ENCODE measurements at places on chromosomes 2 and 18.
A peak's percentile ranks its signal among the peaks of the same experiment; 100 is the strongest.

GRCh38 chr2:241617431-241618154, 19.4 kb downstream of the THAP4 start:
- DNase-seq: no peak

GRCh38 chr2:148521181-148521580, 123.4 kb upstream of the EPC2 start:
- DNase-seq: no peak

DNA sequence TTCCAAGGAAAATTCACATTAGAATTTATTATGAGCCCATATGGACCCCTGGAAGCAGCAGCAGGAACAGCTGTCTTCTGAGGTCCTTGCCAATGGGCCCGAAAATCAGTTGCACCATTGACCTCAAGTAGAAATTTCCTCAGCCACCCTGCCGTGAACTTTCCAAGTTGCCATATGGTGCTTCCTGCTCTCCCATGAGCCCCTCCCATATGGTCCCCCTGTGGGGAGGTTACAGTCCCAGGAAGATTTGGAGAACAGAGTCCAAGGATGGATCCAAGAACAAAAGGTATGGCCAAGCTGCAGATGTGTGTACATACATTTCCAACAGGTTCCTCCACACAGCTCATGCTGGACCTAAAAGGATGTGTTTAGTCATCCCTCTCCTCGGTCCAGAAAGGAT, 34.6 kb downstream of the DIPK1C start:
- no peak for DNase-seq

DNA sequence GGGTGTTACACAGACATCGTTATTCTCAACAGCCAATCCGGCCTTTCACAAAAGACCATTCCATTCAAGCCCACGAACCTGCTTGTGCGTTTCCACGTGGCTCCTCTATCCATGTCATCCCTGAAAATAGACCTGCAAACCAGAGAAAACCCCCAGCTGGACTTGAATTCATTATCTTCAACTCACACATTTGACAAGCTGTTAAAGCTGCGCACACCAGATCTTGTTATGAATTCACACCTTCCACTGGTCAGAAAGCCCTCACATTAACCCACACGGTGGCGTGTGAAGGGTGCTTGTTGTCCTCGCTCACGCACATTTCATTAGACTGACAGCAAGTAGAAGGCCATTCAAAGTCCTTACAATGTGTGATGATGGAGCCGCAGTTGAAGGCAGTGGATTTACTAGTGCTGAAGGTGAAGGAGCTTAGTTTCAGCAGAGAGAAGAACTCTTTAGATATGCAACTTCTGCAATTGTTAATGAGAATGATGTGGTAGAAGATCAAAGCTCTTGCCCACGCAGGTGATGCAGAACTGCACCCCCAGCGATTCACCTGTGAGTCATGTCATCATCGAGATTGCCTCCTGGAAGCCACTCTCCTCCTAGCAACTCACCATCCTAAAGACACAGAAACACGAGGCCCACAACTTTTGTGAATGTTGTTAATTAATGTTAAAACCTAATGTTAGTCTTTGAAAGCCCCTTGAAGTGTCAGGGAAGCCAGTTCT, 224.8 kb upstream of the SOX11 start:
- no peak for DNase-seq

DNA sequence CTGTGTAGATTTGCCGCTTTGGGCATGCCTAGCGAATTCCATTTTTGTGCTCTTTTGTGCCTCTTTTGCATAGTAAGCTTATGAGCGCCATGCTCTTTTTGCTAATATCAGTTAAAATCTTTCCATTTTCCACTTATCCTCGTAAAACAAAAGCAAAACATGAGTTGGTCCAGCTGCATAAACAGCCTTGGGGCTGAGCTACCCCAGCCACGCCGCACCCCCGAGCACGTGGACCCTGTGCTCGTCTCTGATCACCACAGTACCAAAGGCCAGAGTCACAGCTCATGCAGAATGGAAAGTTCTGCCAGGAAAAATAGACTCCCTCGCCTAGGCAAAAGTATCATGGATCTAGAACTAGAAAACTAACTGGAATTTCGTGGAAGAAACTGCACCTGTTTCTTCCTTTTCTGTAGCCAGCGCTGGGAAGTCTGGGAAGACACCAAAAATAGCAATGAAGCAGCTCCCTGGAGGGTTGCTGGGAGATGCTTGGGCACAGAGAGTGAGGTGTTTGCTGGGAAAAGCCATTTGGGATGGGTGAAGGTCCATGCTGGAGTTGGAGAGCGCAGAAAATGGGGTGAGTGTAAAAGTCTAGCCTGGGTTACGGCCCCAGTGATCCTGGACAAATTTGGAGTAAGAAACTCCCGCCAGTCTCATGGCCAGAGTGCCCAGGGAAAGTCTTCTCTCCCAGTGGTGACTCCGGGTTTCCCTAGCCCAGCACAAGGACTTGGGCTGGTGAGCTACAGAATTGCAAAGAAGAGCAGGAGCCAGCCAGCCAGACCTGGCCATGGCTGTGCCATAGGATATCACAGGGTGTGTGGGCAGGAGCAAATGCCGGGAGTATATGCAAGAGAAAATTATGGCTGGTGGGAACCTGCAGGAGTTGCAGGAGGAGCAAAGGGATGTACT, 218.4 kb downstream of the GBX2 start:
- DNase-seq: no peak

GRCh38 chr2:134839649-134840048, 1.2 kb downstream of the ACMSD start:
- DNase-seq: no peak

DNA sequence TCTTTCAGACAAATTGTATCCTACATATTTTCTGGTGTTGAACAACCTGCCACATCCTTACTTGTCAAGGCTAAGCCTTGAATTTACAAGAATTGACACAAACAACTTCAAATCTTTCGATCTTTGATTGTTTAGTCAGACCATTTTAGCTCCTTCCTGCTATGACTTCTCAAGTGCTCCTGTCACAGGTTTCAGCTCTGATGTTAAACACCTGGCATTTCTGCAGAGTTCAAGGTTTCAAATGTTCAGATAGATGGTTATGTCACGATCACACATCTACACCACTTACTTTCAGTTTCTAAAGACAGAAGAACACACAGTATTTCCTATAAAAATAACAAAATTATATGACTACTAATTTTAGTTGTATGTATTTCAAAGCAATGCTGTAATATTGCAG, 84.0 kb downstream of the RND3 start:
- no peak for DNase-seq

DNA sequence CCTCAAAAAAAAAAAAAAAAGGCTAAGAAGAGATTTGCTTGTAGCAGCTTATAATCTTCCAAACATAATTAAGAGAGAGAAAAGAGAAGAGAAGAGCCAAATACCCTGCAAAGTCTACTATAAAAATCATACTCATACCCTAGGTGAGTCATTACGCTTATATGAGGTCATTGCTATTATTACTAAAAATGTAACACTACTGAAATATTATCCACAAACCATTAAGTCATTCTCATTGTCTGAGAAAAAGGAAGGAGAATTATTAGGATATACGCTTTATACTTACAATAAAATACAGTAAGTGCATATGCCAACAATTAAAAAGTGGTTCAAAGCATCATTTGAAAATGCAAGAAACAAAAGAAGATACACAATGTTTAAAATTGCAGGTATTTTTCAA, 66.5 kb downstream of the COLEC12 start:
- no peak for DNase-seq

GRCh38 chr2:197241596-197241995, 69.0 kb downstream of the ANKRD44 start:
- no peak for DNase-seq

DNA sequence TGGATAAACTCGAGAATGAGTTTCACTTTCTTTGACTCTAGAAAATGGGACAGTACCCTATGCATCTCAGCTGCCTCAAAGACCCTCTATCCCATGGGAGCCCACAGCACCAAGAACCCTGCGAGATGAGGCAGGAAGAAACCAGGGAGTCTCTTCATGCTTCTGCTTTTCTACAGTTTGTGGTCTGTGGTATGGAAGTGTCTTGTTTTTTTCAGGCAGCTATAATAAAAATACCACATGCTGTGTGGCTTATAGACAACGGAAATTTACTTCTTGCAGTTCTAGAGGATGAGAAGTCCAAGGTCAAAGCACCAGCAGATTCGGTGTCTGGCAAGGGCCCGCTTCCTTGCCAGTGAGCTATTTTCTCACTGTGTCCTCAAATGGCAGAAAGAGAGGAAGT, 257.9 kb downstream of the SUCLG1 start:
- DNase-seq: no peak

DNA sequence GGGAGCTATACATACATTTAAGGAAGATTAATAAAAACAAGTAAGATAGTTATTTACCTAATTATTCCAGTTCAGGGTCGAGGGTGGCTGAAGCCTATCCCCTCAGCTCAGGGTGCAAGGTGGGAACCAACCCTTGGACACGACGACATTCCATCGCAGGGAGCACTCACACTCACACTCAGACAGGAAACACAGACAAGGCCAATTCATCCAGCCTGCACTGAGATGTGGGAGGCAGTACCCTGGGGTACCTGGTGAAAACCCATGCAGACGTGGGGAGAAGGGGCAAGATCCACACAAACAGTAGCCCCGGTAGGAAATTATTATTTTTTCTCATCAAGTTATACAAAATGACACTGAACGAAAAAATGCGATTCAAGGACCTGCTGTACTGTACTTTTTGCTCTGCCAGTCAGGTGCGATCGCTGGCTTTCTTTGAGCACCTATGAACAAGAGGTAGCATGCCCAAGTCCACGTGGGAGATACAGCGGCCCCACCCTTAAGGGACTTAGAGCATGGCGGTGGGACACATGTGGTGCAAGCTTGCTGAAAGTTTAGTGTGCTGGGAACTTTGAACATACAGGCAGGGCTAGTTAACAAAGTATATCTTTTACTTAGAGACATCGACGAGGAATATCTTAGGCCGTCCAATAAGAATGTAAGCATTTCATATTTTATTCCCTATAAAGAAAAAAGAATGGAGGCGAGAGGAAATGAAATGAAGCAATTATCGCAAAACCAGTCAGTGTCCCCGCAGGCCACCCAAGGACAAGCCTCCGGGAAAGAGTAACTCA, 624 bp downstream of the METTL8 start:
- DNase-seq: no peak

DNA sequence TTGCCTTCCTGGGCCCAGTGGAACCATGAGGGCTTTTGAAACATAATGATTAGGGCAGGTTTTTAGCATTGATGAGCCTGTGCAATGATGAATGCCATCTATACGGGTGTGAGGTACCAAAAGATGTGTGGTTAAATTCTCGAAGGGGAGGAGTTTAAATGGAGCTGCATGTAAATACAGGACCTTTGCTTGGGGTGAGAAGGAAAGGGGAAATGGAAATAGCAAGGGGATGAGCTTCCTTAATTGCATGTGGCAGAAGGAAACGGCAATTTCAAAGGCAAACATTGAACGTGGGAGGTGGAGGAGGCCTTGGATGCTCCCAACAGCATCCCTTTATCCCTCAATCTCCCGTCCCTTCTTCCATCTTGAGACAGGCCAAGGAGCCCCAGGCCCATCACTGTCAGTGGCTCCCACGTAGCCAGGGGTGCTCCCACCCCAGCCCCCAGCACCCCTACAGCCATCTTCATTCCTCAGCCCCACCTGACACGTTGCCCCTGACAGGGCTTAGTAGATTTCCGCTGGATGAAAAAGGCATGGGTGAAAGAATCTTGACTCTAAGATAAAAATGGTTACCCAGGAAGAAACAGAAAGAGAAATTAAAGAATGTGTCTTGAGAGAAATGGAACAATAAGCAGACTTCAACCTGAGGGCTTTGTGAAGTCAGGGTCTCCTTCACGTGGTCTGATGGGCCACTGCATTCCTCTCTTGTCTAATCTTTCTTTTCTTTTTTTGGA, 32.5 kb downstream of the INPP5D start:
- no peak for DNase-seq

GRCh38 chr2:160039166-160039903, 23.1 kb downstream of the PLA2R1 start:
- no peak for DNase-seq

DNA sequence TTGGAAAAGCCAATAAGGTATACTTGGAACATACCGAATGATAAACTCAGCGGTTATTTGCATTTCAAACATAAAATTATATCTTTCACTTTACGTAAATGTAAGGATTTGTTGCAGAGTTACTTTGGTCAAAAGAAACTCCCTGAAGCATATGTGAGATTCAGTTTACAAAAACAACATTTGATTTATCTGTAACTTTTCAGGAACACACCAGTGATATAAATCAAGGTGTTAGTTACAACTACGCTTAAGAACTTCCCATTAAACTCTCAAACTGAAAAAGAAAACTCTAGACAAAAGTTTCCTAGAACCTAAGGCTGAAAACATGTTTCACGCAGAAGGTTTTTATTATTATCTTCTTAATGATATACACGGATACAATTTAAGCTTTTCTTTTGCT, 110.6 kb upstream of the MEIS1 start:
- no peak for DNase-seq

- peak; percentile 65 for DNase-seq
Measured at GRCh38 chr2:156334496-156335478, 2.3 kb upstream of the NR4A2 start.

- DNase-seq: no peak
Measured at GRCh38 chr18:10135302-10135926, 221.6 kb downstream of the VAPA start.

- peak; percentile 32 for DNase-seq
Measured at GRCh38 chr2:233867993-233868532, at the start of gene MSL3B. TSS of gene MSL3B (minus strand) at chr2:233868386.

DNA sequence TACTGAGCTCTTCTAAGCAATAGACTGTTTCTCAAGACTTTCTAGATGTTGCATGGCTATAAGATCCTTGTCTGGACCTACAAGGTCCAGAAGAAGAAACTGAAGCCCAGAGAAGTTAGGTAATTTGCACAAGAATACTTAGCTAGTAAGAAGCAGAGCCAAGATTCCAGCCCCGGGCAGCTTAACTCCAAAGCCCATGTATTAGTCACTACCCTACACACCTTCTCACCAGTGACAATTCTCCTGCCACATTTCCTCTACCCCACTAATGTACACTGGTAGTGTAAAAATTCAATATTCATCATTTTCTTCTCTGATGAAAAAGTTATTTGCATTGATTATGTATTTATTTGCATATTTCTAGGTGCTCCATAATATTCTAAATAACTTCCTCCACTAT, 95.5 kb upstream of the CREB1 start:
- no peak for DNase-seq

DNA sequence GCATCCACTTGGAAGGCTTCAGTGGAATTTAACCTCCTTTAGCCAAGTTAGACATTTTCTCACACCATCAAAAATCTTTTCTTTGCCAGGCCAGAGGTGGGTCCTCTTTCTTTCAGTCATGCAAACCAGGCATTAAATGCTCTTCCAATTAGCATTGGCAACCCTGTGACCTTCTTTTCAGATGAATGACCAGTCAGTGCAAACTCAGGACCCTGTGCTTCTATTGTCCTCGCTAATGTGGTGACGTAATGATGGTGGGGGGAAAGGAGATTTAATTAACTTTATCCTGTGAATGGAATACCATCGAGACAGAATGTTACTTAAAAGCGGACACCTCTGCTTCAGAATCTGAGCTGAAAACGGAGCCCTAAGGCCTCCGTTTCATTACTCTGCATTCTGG, 23.2 kb upstream of the STPG4 start:
- DNase-seq: no peak

GRCh38 chr2:11128243-11128951, 26.9 kb upstream of the SLC66A3 start:
- DNase-seq: no peak

- DNase-seq: no peak
Measured at GRCh38 chr18:6113650-6114049, 218.3 kb upstream of the TMEM200C start.

All from stimulated activated CD8-positive, alpha-beta memory T cell treated with anti-CD3 and anti-CD28 coated beads, Interleukin-7, amount 100 ng/mL, for 1 hour (primary cell).